RCC 7860 (cell line): ENCODE measurements at places on chromosomes 7 and 10.

- DNase-seq, result no peak
These were observed at the start of gene NXPH1 for GRCh38 chr7:8433477-8434289. Gene NXPH1 (plus strand): TSS chr7:8433609.

DNA sequence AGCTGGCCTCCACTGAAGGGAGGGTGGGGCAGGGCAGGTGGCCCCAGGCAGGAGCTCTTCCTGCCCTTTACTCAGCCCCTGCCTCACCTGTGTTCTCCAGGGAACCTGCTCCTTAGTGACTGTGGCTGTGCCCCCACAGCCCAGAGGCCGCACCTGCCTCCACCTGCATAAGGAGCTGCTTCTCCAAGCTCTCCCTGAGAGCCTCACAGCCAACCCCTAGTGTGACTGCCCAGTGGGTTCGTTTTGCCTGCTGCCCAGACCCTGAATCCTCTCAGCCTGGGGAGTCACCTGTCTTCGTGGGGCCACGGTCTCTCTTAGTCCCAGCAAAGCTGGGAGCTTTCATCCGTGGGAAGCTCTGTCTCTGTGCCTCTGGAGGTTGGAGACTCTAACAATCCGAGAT is 94.4 kb downstream of the GLRX3 start:
- no peak for DNase-seq

DNA sequence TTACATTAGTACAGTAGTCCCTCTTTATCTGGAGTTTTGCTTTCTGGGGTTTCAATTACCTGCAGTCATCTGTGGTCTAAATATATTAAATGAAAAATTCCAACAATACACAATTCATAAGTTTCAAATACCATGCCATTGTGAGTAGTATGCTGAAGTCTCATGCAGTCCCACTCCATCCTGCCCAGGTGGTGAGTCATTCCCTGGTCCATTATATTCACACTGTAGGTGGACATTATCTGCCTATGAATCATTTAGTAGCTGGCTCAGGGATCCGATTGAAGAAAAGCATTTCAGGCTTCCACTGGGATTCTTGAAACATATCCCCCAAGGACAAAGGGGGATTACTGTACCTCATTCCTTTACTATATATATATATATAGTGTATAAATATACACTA is 298.2 kb upstream of the GALNT17 start:
- peak; percentile 44 for DNase-seq

- DNase-seq, result no peak
These were observed 620 bp downstream of the BET1 start for GRCh38 chr7:94003446-94004023.

- DNase-seq, result no peak
These were observed 100.6 kb upstream of the PDE1C start for GRCh38 chr7:32170838-32171237.

- no peak for DNase-seq
These were observed 48.8 kb upstream of the PSAP start for GRCh38 chr10:71899665-71900412.

DNA sequence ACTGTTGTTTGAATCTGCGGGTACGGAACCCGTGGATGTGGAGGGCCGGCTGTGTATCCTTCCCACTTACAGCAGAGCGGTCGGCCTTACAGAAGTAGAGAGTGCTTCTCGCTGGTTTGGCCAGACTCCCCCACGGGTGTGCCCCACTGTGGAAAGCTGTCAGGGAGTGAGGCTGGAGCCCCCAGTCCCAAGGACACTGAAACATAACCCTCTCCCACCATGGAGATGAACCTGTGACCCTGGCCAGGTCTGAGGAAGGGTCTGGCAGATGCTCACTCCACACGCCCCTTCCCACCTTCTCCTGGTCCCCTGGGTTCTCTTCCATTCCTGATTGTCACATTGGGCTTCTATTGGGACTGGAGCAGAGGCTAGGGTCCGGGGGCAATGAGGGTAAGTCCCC is 39.6 kb downstream of the TSPAN15 start:
- DNase-seq, result no peak

DNA sequence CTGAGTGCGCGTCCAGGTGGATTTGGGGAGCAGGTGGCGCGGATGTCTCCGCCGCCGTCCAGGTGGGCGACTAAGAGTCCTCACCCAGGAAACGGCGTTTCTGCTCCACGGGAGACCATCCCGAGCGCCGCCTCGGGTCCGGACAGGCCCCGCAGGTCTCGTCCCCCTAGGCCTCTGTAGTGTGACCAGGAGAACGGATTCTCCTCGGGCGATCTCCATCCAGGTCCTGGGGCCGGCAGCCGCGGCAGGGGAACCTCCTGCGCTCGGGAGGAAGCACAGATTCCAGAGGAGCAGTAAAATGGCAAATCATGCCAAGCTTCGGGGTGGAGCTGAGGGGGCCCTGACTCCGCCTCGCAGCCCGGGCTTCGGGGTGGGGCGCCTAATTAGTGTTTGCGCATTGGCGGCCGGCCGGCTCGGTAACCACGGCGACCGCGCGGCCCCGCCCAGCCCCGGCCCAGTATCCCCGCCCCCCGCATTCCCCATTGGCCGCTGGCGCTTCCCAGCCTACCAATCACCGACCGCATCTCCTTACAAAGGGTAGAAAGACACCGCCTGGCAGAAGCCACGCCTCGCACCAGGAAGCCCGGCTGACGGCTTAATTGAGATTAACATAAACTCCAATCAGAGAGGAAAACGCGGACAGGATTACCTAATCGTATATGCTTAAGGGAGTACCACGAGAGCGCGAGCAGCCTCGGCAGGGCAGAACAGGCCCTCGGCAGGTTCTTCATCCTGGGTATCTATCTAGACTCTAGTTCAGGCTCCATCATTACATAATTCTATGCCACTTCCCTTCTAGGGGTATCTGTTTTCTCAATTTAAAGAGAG is 168.6 kb downstream of the ARHGAP12 start:
- peak; percentile 96 for DNase-seq

DNA sequence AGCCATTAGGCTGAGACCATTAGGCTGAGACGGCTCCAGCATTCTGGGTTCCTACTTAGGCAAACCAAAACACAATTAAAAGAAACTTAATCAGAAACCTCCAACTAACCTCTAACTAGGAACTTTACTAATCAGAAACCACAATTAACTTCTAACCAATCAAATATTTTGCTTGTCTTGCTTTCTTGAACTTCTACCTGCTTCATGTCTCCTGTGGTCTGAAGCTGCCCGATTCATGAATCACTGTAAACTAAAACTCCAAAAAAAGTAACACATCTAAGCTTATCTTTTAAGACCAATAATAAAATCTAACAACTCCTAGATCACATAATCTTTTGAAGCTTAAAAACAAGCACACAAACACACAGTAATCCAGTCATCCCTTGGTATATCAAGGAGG is 76.1 kb downstream of the PDSS1 start:
- no peak for DNase-seq

DNA sequence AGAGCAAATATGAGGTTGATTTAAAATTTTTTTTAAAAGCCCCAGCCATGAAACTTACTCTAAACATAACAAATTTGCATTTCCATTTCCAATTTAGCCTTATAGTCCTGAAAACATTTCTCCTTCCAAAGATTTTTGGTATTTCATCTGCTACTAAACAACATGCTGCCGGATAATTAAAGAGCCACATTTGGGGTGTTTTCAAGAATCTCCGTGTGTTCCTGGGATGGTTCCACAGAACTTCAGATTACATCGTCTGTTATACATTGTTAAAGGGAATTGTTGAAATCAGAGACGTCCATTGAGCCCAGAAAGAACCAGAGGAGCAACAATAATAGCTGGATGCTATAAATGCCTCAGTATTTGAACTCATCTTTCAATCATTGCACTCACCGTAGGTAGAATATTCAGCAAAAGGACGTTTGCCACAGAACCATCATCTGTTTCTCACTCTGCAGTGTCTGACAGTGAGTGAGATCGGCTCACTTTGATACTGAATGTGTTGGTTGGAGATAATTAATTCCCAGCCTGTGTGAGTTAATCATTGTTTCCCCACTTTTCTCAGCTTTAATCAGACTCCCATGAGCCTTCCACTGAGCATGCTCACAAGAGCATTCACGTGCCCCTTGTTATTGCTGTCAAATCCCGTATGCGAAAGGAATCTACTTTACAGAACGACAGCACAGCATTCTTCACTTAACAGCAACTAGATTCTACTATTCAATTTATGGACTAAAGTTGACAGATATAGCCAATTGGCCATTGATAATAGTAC is 128.4 kb upstream of the PALS2 start:
- no peak for DNase-seq

DNA sequence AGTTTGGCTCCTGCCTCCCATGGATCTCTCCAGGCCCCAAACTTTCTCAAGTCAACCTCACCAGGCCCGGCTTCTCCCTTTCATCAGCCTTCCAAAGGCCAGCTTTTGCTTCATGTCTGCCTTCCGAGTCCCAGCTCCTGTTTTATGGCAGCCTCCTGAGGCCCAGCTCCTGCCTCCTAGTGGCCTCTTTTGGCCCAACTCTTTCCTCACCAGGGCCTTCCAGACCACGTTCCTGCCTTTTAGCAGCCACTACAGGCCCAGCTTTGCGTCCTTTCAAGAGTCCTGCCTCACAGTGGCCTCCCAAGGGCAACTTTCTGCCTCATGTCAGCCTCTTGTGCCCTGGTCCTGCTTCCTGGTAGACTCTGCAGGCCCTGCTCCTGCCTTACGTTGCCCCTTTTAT is 15.3 kb upstream of the TMEM248 start:
- DNase-seq, result no peak

DNA sequence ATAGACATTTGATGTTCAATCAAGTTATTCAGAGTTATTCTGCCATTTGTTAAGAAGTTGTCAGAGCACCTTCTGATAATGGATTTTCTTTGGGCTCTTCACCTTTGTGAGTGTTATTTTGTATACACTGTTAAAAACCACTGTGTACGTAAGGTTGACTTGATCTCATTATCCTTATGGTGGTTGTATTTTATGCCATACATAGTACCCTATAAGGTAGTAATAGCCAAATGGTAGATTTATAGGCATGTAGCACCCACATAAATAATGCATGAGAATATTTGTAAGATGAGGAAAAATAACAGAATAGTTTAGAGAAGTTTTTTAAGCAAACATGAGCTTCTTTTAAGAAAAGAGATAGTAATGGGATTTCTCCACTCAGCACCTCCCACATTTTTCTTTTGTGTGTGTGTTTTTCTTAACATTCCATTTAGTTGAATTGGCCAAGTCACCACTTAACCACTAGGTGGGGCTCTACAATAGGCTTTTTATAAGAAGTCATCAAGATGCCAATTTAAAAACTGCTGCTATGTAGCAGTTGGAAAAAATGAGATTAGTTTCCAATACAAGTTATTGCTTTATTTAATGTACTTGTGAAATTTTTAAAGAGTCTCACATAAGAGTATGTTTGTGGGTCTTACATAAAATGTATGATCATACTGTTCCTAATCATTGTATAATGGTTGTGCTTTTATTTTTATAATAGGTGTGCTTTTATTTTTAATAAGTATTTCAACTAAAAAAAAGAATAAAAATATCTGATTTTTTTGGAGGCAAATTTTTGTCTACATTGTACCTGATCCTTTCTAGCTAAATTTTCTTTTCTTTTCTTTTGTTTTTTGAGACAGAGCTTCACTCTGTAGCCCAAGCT is 41.1 kb upstream of the STMP1 start:
- DNase-seq, result peak; percentile 57

DNA sequence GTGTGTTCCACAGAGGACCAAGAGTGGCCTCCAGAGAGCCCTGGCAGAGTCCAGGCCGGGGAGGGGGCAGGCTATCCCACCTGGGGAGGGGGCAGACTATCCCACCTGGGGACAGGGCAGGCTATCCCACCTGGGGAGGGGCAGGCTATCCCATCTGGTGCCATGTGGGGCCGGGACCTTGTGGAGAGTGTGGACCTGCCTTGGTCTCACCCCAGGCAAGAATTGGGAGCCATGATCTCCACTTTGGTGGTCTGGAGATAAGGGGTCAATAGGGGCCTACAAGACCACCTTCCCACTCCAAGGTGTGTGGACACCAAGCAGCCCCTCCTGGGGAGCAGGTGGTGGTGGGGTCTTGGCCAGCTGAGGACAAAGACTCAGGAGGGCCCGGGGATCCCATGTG is 138.2 kb downstream of the EBF3 start:
- no peak for DNase-seq

- DNase-seq, result peak; percentile 76
These were observed 18.8 kb upstream of the ABCB5 start for GRCh38 chr7:20596653-20597052.

DNA sequence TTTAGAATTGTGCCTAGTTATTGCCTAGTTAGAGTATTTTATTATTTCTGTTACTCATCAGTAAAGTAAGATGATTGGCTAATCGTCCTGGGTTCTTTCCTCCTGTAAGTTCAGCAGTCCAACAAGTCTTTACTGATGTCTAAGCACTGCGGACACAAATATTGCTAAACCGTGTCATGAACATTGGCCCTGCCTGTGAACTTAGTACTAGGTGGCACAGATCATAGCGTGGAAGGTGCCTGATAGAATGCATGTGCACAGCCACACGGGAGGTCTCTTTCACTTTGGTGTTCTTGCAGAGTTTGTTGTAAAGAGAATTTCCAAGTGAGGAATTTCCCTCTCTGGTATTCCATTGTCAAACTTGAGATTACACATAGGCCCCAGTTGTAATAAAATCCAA is 38.0 kb downstream of the RBM33 start:
- no peak for DNase-seq

DNA sequence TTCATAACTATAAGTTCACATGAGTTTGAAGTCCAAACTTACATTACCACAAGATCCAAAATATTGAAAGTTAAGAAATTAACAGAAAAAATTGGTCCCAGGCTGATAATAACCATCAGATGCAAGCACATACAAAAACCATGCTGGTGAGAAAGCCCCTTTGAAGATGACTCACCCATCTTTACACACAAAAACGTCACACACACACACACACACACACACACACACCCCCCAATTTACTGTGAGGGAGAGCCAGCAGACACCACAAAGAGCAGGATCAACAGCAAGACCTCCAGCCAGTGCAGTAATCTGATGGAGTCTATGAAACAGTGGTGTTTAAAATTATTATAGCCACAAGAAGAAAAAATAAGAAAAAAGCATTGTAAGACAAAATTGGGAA is 50.1 kb upstream of the DRGX start:
- DNase-seq, result no peak

GRCh38 chr7:31705377-31705776 is 18.4 kb downstream of the PPP1R17 start:
- DNase-seq, result no peak

- no peak for DNase-seq
These were observed 489.0 kb upstream of the AUTS2 start for GRCh38 chr7:69109246-69109645.

- DNase-seq, result no peak
These were observed 710.1 kb upstream of the KCND2 start for GRCh38 chr7:119562839-119563238.

- DNase-seq, result no peak
These were observed 158.9 kb upstream of the POT1 start for GRCh38 chr7:125088555-125088954.

DNA sequence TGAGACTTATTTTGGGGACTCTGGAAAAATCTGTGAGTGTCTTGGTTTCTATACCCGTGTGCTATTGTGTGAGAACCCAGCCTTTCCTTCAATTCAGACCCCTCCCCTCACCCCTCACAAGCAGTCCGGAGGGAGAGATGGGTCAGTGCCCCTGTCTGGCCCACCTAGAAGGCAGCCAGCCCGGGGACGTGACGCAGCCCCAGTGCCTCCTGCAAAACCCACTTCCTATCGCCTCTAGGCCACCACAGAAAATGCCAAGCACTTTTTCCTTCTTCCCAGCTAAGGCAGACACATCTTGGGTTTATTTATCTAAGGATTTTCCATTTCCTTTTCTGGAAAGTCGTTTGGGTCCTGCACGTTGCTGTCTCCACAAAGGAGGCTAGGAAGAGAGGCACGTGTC is 11.6 kb upstream of the AQP1 start:
- no peak for DNase-seq
